ENCODE measurements at places on chromosomes 12 and 14.

DNA sequence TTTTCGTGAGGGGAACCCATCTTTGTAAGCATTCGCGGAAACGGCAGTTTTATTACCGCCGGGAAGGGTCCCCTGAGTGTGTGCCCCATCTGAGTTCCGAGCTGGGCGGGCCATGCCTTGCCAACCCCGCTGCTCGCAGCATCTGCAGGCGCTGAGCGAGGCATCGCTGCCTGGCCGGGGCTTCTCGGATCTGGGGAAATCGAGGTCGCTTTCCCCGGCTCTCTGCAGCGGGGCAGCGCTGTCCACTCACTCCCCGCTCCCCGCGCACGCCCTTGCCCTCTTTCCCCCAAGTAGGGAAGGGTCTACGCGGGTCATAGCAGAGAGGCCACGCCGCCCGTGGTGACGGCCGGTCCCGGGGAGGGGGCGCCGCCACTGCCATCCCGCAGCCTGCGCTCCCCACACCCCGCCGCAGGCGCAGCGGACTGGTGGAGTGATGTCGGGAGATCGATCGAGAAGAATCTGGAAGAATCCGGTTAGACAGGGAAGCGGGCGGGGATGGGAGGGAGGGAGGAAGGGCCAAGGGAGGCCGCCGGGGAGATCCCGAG lies 507 bp upstream of the FKBP4 start:
- no peak for DNase-seq

GRCh38 chr12:34335819-34336262 lies 313.5 kb downstream of the ALG10 start:
- no peak for DNase-seq

DNA sequence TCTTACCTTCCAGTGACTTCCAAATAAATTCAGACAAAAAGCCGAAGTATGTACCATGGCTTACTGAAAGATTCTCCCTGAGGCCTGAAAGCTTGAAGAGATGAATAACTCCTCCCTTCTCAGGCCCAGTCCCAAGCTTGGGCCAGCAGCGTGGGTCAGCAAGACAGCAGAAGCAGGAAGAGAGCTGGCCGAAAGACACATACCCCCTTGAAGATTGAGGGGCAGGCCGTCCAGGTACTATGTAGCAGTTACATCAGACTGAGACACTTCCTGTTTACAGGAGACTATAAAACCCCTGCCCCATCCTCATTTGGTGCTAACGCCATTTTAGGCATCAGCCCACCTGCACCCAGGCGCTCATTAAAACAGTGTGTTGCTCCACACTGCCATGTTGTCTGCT lies 15.0 kb downstream of the NDUFA12 start:
- no peak for DNase-seq

DNA sequence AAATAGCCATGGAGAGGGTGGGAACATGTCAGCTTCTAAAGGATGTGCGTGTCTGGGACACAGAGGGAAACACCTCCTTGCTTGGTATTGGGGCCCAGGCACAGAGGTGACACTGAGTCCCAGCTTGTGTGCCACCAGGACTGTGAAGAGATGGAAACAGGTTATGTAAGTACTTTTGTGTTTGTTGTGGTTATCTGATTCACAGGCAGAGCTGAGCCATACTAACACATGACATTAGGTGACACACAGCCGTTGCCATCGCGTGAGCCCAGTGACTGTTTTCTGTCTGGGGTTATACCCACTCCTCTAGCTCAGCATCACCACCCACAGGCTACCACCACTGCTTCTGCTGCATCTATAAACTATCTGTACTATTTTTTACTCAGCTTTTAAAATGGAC lies 12.1 kb upstream of the FLVCR2 start:
- DNase-seq: no peak

DNA sequence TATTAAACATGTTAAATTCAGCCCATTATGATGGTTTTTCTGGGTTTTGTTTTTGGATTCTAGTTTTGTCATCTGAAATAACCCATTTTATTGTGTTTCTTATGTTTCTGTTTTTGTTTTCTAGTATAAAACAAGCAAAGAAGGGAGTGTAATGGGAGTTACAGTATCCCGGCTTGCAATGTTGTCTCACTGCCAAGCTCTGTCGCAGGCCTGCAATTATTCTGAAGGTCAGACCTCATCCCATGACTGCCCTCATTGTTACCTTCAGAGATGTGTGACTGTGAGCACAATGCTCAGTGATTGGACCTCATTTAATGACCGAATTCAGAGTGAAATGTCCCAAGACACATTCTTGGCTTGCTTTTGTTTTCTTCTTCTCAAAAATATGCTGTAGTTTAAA lies 73.0 kb upstream of the ATF1 start:
- DNase-seq: no peak

GRCh38 chr14:103216857-103217256 lies 93.6 kb downstream of the TNFAIP2 start:
- no peak for DNase-seq

DNA sequence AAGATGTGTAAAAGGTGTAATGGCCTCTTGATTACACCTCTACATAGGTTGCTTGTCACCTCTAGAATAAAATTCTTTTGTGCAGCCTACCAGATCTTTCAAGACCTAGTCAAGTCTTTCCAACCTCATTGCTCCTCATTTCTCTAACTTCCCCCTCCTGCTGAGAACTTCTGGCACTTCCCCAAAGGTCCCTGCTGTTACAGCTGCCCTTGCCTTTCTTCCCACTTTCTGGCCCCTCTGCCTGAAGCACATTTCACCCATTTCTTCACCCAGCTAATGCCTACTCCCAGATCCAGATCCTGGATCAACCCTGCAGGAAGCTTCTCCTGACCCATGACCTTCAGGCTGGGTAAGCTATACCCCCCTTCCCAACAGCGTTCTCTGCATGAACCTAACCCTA lies 1.5 kb downstream of the TSHR start:
- DNase-seq: no peak

DNA sequence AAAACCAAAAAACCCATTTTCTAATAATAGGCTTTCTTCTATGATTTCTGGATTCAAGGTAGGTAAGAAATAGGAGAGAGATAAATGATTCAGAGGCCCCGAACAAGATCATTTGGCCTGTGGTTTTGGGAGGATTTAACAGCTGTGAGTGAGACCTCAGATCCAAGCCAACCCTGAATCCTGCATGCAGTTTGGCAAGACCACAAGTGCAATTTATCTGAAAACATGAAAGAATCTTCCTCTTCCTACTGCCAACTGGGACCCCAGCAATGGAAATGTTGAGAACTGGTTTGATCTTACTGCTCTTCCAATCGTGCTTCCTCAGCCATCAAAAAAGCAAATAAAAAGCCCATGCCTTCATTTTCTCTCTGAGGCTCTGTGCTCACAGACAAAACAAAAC lies 519.7 kb upstream of the TBX3 start:
- DNase-seq: no peak

- DNase-seq: no peak
Observed at GRCh38 chr12:106152334-106152733, 13.6 kb upstream of the NUAK1 start.

DNA sequence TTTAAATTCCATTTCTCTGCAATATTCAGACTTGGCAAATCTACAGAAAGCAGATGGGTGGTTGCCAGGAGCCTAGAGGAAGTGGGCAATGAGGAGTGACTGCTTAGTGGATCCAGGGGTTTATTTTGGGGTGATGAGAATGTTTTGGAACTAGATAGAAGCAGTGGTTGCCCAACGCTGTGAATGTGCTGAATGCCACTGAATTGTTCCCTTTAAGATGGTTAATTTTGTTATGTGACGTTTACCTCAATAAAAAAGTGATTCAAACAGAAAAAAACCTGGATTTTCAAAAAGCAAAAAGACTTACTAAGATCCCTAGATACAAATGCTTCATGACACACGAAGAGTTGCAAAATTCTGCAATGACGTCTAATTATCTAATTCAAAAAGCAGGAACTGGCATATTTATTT lies 34.2 kb downstream of the DAO start:
- no peak for DNase-seq

- no peak for DNase-seq
Observed at GRCh38 chr12:67921286-67921685, 68.0 kb upstream of the IFNG-AS1 start.

GRCh38 chr12:18583655-18584054 lies 154.2 kb downstream of the PLCZ1 start:
- DNase-seq: no peak

DNA sequence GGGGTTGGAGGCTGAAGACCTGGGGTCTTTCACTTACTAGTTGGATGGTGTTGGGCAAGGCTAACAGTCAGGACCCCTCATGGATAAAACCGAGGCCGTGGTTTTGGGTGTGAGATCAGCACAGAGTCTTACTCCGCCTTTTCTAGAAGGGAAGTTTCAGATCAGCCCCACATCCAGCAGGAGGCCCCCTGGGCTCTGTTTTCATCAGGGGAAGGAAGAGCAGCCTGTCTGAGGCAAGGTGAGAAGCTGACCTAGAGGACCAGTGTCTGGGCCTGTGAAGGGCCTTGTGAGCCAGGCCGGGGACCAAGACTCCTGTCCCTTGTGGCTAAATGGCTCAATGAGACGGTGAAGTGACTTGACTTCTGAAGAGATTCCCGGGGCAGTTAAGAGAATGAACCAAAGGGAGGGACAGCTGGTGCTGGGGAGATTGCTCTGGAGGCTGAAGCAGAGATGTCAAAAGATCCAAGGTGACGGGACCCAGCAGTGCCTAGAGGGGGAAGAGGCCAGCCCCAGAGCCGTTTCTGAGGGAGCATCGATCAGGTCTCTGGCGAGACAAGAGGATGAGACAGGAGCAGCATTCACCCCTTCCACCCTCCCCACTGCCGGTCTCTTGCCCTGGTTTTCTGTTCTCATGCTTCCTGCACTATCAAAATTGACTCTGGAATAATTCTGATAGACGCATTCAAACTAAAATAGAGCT lies 40.1 kb upstream of the TSPAN9 start:
- no peak for DNase-seq

GRCh38 chr12:112978163-112979040 lies at the start of gene OAS2:
TSS of gene OAS2 (plus strand) at chr12:112978519. CDS start at chr12:112978609, 90 bp downstream.
- peak; percentile 56 for DNase-seq

GRCh38 chr12:20109676-20110075 lies 258.7 kb upstream of the PDE3A start:
- no peak for DNase-seq
